NCI-H460 (cell line): ENCODE measurements at places on chromosomes 11 and 22.

DNA sequence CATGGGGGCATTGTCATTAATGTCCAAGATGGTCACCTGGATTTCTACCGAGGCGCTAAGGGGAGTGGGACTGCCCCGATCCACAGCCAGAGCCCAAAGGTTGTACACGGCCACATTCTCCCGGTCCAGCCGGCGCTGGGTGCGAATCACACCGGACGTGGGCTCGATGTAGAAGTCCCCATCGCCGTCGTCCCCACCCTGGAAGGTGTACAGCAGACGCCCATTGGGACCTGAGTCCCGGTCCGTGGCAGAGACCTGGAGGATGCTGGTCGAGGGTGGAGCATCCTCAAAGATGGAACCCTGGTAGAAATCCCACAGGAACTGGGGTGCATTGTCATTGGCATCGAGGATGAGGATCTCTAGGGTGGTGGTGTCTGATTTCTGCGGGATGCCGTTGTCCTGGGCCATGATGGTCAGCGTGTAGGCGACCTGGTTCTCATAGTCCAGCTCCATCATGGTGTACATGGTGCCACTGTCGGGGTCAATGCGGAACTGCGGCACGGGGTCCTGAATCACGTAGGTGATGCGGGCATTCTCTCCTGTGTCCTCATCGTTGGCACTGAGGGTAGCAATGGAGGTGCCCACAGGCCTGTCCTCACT is 3.1 kb downstream of the CELSR1 start:
- no peak for DNase-seq

DNA sequence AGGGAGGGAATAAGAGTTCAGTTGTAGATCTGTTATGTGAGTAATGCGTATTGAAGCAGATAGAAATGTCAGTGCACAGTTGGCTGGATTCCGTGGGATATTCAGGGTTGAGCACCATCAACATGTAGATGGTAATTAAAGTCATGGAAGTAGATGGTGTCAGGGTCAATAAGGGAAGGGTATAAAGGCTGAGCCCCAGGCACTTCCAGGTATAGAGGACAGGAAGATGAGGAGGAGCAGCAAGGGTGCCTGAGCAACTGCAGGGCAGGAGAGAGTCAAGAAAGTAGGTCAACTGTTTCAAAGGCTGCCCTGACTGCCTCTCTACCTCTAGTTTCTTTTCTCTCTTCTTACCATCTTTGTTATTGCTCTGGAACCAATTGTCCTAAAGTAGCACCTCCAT is 85.9 kb downstream of the MICAL2 start:
- DNase-seq, result no peak

GRCh38 chr11:95996621-95997235 is 72.8 kb upstream of the MTMR2 start:
- DNase-seq, result no peak

DNA sequence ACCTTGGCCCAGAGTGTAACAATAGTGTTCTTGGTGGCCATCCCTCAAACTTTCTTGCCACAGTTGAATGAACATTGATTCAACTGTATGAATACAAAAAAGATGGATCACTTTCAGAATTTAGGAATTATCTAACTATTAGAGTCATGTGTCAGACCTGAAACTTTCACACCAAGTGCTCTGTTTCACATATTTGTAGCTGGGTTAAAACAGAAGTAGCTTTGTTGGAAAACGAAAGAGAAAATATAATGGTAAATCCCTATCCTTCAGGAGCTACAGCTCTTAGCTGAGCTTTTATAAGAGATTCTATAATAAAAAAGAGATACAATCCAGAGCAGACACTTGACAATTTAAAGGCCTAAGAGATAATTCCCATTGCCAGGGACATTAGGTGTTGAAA is 719.3 kb downstream of the JRKL start:
- no peak for DNase-seq

- DNase-seq, result peak; percentile 65
Measured at GRCh38 chr11:74319139-74319816, 7.8 kb upstream of the P4HA3 start.

DNA sequence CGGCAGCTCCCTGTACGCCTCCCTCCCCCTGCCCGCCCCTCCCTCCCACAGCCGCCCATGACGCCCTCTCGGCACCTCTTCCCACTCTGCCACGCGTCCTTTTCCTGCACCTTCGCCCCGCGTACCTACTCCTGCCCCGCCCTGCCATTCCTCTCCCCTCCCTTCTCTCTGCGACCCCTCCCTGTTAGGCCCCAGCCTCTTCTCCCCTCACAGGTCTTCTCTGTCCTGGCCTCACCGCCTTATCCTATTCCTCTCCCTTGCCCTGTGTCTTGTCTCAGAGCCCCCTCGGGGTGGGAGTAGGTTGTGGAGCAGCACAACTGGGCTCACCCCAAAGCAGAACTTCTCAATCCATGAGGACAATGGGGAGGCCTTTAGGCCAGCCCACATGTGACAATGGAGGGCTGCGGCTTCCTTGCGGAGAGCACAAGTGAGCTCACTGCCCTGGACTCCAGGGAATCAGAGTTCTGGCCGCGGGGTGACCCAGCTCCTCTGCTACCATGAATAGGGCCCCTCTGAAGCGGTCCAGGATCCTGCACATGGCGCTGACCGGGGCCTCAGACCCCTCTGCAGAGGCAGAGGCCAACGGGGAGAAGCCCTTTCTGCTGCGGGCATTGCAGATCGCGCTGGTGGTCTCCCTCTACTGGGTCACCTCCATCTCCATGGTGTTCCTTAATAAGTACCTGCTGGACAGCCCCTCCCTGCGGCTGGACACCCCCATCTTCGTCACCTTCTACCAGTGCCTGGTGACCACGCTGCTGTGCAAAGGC is 539 bp downstream of the SLC35C1 start:
- DNase-seq, result no peak

DNA sequence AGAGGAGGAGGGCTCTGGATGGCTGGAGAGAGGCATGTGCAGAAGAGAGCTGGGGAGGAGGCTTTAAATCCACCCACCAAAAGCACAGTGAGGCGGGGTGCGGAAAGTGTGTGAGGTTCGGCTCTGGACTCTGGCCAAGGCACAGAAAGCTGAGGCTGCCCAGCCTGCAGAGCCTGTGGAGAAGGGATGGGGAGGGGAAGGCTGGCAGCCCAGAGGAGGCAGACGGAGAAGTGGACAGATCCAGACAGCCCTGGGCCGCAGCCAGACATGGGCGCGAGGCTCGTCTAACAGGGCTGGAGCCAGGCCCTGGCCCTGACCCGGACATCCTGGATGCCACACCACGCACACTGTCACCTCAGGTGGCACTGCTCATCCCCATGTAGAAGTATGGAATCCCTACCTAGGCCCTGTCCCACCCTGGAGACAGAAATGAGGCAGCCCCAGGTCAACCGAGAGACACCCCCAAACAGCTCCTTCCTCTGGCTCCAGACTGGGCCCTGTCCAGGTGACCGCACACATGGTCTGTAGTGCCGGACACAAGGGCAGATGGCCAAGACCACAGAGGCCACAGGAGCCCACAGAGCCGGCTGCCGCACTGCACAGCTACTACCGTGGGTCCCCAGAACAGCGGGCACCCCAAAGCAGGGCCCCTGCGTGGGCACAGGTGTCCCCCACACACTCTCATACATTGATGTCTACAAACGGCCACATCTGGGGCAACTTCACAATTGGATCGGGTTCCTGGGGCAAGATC is 16.6 kb upstream of the MOB2 start:
- DNase-seq, result no peak

DNA sequence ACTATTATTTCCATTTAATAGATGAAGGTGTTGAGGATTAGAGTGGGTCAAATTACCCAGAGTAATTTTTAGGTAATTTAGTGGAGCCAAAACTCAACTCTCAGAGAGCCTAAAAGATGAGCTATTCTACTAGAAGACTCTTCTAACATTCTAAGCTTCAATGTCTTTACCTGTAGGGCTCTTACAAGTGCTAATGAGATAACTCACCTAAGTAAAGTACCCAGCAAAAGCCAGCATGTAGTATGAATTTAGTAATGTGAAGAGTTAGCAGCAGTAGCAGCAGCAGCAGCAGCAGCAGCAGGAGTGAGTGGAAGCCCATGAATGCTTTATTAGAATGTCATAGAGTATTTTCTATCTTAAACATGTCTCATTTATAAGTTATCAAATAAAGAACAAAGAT is 1239.2 kb downstream of the FAM181B start:
- DNase-seq, result no peak

- peak; percentile 54 for DNase-seq
Measured at GRCh38 chr22:30390974-30391691, 3.9 kb upstream of the RNF215 start.

- DNase-seq, result no peak
Measured at GRCh38 chr11:78179459-78180071, 8.9 kb downstream of the KCTD21 start.

GRCh38 chr11:115912484-115912945 is 408.3 kb upstream of the CADM1 start:
- DNase-seq, result no peak

DNA sequence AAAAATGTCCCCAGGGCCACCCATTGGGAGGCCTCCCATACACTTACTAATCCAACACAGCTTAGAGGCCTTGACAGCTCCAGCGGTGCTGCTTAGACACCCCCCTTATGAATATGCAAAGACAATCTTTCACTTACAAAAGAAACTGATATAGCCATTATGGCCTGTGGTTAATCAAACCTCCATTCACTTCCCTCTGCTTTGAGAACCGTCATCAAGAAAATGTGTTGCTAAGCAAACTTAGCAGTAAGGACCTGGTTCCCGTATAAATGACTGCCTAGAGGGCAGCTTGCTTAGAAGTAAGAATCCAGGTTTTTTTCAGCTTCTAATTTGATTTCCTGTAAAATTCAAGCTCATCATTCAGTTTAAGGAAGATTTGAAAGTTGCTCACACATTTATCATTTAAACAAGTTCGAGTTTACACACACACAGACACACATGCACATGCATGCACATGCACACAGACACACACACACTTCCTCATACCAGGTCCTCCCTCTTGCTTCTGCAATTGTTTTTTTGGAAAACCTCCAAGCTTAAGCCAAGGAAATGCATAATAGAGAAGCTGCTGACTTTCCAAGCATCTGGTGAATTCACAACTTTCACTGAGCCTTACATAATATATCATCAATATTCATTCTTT is 137.7 kb upstream of the BLID start:
- no peak for DNase-seq

DNA sequence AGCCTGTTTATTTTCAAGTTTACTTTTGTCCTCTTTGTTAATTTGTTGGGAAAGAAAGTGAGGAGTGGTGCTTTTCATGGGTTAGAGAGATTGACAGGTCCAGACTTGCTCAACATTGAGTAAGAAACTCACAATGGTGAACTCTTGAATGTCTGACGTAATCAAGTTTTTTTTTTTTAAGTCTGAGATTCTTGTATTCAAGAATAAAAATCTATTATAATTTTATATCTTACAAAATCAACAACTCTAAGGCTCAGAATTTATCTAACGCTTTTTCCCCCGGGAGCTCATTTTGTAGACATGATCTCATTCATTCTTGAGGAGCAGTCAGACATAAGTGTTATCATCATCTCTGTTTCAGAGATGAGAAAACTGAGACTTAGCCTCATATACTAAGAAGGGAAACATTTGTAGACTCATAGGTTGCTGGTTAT is 39.1 kb upstream of the SPTBN2 start:
- DNase-seq, result no peak

- no peak for DNase-seq
Measured at GRCh38 chr11:126870021-126870420, 130.5 kb downstream of the KIRREL3 start.

DNA sequence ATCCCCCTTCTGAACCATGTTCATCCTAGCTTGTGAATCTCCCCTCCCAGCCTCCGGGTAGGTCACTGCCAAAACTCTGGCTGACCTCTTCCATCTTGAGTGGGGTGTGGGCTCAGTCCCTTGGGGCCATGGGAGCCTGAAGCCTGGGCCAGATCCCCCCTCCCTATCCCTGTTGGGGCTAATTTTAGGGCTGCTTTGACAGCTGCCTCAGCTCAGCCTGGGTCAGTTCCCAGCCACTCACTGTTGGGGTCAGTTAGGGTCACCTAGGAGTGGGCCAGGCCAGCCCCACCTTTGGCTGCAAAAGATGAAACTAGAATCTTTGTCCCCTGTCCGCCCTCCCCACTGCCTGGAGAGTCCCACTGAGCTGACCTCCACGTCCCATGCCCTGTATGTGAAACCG is 29.8 kb upstream of the P2RY2 start:
- no peak for DNase-seq

DNA sequence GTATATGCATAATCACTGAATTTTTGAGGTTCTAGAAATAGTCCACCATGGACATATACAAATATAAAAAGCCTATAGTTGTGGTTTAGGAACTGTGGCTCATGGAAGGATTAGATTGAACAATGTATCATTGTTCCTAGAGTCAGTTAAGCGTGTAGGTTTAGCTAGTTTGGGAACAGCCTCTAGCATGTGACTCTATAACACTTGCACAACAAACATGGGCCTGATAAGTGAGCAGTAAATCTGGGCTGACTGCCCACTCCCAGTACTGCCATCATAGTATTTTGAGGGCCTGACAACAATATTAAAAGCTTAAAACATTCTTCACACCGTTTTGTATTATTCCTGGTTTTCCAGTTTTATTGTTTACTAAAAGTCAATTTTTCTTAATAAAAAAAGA is 47.0 kb downstream of the YAP1 start:
- no peak for DNase-seq

DNA sequence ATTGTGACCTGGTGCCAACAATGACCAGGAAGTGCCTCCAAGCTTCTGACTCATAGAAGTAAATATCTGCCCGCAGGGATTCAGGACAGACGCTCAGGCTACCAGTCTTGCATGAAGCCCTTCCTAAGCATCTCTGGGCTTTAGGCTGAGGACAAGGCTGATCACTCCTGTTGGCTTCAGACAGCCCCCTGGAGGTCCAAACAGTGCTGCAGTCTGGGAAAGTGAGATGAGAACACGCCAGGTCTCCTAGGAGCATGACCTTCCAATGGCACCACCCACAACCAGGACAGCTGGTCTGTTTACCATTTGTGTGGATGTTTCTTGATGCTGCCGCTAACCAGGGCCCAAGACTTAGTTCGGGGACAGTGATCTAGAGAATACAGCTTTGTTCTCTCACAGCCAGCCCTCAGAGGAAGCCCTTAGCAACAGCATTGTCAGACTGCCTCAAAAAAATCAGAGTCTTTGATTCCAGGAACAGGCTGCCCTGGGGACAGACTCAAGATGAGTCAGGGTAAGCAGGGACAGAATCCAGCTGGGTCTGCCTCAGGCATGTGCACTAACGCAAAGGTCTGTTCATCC is 111.2 kb downstream of the ZNF280B start:
- no peak for DNase-seq

GRCh38 chr22:30170129-30170528 is 76.4 kb downstream of the LIF start:
- DNase-seq, result no peak
